Fibroblast of the conjunctiva (primary cell): ENCODE measurements at places on chromosomes 5 and 9.

DNA sequence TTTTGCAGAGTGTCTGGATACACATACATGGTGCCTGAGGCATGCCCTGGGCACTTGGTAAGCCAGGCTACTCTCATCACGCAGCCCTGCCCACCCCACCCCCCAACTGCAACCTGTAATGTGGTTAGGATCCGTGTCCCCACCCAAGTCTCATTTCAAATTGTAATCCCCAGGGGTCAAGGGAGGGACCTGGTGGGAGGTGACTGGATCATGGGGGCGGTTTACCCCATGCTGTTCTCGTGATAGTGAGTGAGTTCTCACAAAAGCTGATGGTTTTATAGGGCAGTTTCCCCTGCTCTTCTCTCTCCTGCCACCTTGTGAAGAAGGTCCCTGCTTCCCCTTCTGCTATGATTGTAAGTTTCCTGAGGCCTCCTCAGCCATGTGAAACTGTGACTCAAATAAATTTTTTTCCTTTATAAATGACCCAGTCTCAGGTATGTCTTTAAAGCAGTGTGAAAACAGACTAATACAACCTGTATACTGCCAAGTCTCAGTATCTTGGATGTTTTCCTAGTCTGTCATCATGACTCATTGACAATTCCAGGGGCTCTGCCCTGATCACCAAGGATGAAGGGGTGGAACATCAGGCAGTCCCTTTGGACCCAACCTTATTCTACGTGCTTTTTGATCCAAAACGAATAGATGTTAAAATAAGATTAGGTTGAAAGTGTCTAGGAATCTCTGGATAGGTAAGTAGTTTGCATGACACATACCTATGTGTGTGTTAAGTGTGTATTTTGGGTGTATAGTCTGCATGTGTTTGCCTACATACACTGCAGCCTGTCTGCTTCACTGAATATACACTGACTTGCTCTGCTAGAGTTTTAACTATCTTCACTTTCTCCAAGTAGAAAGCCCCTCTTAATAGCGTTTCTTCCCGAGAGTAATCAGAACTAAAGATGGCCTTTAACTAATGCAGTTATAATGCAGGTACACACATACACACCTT lies 293.8 kb downstream of the SLIT3 start:
- DNase-seq = no peak

DNA sequence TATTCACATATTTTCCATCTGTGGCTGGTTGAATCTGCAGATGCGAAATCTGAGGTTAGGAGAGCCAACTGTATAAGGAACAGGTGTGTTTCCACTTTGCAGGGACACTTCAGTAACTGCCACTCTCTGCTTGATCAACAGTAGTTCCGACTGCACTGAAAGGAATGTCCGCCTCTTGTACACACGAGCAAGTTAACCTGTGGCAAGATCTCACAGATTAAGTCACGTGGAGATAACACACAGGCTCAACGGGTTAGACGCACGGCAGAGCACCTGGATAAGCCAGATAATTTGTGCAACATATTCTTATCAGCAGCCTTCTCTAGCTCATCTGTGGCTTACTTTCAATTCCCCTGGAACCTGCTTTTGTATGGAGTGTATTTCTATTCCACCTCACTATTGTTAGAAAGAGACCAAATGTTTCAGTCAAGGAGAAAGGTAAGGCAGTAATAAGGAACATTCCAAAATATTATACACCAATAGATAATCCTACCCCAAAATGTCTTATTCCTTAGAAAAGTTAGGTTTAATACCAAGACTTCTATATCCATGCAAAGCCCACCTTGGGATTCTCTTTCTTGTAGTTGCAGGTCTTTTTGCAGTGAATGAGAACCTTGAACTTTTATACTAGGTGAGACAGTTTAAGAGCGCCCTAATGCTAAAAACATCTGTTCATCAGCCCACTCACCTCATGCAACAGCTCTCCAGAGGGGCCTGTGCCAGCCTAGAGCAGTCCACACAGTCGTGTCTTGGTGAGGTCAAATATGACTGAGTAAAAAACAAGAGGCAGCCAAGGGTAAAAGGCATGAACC lies 6.5 kb upstream of the C9 start:
- DNase-seq = no peak

- DNase-seq = no peak
These were observed 9.0 kb downstream of the MOCS2 start for GRCh38 chr5:53100606-53101005.

GRCh38 chr5:107296572-107296971 lies 374.2 kb downstream of the EFNA5 start:
- DNase-seq = no peak

- no peak for DNase-seq
These were observed 735 bp downstream of the DMRT3 start for GRCh38 chr9:976943-977837.

GRCh38 chr5:149323210-149323609 lies 22.1 kb upstream of the GRPEL2 start:
- DNase-seq = no peak

DNA sequence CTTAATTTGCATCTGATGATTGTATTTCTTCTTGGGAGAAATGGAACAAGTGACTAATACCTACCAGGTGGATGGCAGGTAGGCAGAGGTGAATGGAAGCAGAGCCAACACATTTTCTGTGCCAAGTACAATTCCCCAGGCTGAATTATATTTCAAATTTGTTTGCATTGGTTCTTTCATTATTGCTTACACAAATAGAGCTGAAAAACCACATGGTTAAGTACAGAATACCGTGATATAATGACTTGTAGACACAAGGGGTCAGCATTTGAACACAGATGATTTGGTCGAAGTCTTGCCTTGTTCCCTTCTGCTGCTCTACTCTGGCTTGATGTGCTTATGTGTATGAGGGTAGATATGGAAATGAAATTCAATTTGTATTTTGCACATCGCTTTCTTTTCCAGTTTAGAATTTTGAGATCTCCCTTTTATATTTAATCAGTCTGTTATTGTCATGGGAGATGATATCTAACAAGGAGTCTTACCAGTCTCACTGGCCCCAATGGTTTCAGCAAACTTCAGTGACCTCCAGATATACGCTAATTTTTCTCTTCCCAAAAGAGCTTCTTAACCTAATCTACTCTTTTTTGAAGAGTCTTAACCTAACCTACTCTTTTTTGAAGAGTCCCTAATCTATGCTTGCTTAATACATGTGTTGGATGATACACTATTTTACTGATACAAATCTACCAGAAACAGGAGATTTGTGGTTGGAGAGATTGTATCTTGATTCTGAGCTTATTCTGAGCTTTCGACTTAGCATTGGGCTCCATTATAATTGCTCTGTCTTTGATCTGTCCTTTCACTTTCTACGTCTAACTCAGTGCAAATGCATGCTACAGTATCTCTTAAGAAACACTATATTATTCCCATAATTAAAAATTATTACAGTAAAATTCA lies 88.1 kb downstream of the PCSK1 start:
- DNase-seq = peak; percentile 83

GRCh38 chr9:135906291-135907005 lies 898 bp downstream of the CAMSAP1 start:
- no peak for DNase-seq

GRCh38 chr5:67405755-67406154 lies 209.2 kb upstream of the CD180 start:
- DNase-seq = no peak

- DNase-seq = no peak
These were observed 44.0 kb upstream of the PLPP1 start for GRCh38 chr5:55578771-55579170.

- no peak for DNase-seq
These were observed 20.6 kb downstream of the SPTLC1 start for GRCh38 chr9:92094655-92095054.

DNA sequence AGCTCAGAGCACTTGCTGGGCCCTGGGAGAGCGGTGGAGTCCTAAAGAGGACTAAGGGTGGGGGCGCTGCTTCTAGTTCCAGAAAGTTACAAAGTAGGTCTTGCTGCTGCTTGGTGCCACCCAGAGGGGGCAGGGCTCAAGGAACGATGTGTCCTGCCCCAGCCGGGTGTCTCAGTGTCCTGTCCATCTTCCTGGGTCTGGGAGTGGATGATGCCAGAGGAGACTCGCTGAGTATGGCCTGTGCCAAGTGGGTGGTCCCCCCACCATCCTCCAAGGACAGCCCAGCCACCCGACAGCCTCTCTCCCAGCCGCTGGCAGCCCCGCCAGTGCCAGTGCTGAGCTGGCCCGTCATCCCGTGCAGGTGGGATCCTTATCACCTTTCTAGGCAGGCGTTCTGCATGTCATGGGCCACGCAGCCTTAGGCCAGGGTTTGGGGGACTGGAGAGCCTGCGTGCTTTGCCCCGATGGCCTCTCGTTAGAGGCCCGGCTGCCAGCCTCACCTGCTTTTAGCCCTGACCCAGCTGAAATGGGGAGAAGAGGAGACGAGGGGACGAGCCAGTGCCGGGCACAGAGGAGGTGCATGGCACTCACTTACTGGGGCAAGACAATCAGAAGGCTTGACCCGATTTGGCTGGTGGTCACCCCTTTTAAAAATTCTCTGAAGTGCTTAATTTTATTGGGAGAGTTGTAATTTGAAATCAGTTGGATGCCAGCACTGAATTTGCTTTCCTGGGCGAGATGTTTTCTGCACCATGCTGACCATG lies 5.6 kb downstream of the WNK2 start:
- DNase-seq = no peak

GRCh38 chr5:61332358-61332749 lies 296 bp downstream of the ZSWIM6 start:
- no peak for DNase-seq

GRCh38 chr5:45596320-45596719 lies 99.9 kb downstream of the HCN1 start:
- DNase-seq = no peak

DNA sequence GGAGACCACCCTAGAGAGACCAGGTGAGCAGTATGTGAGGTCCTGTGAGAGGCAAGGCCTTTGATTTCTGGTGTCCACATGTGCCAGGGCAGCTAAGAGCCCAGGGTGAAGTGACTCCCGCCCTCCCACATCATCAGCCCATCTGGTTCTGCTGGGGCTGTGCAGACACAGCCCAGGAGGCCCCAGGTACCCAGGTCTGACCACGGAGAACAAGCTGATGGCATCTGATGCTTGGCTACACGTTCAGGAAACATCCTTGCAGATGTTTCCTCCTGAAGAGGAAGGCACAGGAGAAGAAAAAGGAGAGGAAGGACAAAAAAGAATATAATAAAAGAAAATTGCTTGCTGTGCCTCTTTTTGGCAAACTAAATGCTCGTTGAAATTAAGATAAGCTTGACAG lies 225.8 kb downstream of the PAX5 start:
- DNase-seq = no peak

- DNase-seq = peak; percentile 53
These were observed 10.0 kb upstream of the ARAP3 start for GRCh38 chr5:141691867-141692532.

DNA sequence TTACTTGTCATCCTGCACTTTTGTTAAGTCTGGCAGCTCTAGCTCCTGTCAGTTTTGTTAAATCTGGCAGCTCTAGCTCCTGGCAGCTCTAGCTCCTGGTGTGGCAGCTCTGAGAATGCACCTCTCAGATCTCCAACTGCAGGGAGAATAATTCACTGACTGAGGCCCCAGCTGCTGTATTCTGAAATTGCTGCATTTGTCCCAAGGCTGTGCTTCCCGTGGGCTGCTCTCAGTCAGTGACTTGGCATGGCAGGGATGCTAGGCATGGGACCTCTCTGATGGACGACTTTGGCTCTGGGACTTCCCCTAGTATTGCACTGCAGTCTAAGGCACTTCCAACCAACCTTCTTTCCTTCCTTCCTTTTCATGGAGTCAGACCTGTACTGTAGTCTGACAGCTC lies 475.7 kb downstream of the CCDC171 start:
- no peak for DNase-seq

GRCh38 chr9:107260437-107261081 lies 22.5 kb upstream of the RAD23B start:
- no peak for DNase-seq

DNA sequence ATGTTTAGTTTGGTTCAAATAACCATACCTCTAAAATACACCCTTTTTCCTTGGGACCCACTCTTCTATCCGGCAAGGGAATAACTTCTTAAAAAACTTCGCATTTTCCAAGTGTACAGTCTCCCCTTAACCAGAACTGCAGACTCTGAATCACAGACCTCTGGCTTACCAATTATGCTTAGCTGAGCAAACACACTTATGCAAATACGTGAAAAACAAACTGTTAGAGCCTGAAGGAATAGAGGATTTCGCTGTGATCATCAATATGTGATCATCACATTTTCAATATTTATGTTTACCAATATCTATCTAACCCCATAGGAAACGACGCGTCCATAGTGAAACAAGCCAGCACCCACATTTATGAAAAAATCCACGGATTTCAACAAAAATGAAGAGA lies 1.3 kb downstream of the LPAR1 start:
- DNase-seq = no peak

DNA sequence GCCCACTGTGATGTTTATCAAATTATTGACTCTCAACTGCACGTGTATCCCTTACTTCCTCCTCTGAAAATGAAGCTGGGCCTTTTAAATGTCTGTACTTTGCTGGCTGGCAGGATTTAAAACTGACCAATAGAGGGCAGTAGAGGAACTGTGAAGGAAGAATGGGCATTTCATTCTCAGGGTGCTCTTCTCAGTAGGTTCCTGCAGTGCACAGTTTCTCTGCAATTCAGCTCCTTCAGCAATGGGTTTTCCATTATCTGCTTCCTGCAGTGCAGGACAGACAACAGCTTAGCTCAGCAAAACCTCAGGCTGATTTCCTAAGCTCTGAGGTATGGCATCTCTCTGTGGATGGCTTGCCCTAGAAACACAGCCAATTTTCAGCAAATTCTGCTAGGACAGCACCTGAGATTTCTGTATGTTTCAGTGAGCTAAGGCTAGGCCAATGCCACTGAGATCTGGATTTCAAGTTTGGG lies 298.4 kb upstream of the PRDM9 start:
- peak; percentile 17 for DNase-seq

DNA sequence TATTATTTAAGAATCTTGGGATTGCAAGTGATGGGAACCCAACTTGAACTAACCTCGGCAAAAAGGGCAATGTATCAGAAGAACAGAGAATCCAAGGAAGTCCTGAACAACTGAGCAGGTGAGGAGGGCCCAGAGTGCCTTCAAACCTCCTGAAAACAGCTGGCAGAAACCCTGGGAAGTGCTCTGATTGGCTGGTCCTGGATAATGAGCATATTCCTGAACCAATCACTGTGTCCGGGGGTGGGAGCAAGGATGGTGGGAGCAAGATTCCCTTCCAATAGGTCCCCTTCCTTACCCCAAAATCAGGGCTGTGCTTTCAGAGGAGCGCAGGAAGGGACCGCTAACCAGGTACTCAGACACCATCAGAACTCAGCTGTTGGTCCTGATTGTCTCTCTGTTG lies 31.9 kb upstream of the TBC1D2 start:
- DNase-seq = no peak

DNA sequence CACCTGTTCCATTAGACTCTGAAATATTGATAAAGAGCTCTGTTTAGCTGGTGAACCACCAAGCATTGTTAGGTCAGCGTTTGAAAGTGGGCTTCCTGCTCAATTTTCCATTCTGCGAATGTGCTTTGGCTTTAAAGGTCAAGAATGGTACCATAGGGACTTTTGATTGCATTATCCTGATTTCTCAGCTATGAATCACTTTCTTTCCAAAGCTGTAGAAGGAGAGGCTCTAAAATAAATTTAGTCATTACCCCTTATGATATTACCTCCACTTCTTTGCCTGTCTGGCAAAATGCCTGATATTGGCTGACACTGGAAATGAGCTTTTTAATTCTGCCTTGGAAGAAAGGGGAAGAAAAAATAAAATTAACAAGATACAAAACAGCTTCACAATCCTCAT lies 237.2 kb upstream of the CTNND2 start:
- no peak for DNase-seq
